ENCODE measurements at places on chromosomes 11 and 22.

DNA sequence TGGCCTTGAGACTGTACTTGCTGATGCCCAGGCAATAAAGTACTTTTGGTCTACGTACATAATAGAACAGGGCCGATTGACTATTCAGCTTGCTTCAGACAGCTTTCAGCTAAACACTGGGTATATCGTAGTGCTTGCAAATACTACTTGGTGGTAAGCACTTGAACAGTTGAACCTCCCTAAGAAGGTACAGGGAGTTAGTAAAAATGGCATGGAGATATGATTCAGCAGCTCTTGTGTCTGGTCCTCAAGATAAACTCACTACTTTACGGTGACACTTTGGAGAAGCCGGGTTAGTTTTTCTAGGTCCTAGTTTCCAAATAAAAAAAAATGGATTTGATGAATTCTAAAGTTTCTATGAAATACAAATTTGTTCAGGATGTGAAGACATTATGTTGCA, 7.3 kb downstream of the CCDC117 start:
- no peak for DNase-seq

GRCh38 chr11:119583585-119583984, 145.4 kb downstream of the NECTIN1 start:
- DNase-seq: no peak

GRCh38 chr22:42283278-42284201, 13.1 kb upstream of the TCF20 start:
- DNase-seq: peak; percentile 64

DNA sequence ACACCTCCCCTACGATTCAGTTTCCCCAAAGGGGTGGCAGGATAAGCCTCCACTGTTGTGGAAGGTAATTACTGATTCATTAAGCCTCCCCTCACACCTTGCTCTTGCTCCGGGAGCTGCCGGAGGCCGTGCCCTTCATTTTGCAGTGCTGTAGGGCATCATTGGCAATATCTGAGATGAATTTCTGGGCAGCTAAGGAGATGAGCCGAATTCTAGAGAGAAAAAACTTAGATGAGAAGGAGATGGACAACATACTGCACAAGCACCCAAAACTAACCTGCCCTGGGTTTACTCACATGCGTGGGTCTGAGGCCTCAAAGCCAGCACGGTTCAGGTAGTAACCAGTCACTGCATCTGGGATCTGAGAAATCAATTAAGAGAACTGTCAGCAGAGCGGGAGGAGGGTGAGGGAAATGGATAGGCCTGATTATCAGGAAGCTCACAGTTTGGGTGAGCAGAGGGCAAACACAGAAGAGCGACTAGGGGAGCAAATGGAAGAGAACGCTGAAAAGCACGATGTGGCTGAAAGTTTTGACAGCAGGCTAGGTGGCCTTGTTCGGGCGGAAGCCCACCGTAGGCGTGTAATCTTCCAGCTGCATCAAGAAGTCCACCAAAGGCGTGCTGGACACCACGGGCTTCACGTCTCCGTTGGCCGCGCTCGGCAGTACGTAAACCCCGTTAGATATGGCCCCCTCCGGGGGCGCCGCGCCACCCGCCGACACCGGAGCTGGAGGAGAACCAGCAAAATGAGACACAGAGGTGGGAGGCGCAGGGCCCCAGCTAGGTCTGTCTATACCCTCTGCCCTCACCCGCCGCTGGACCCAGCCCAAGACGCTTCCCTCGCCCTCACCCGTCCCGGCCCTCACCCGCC, 689 bp downstream of the TAF10 start:
- DNase-seq: no peak

DNA sequence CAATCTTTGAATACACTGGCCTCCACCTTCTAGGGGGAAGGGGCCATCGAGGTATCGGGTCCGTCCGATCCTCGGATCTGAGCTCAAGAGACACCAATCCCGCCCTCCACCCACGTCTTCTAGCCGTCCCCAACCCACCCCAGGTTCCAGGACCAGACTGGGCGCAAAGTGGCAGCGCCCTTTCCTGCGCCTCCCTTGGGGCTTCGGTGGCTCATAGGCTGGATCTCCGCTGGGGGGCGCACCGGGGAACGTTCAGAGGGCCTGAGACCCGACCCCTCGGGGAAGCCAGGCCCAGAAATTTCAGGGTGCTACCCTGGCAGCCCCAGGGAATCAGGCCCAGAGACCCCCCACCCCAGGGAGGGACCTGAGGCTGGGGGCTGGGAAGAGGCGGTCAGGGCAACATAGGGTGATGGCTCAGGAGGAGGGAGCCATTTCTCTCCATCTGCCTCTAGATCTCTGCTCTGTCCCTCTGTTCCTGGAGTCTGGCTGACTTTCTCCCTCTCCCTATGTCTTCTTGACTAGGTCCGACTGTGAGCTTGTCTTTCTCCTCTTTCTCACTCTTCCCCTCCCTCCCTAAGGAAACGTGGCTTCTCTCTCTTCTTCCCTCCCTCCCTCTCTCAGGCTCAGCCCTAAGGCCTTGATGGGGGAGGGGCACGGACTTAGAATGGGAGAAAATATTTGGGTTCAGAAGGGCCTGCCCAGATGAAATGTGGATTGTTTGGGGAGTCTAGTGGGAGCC, 1.1 kb downstream of the CREB3L1 start:
- no peak for DNase-seq

DNA sequence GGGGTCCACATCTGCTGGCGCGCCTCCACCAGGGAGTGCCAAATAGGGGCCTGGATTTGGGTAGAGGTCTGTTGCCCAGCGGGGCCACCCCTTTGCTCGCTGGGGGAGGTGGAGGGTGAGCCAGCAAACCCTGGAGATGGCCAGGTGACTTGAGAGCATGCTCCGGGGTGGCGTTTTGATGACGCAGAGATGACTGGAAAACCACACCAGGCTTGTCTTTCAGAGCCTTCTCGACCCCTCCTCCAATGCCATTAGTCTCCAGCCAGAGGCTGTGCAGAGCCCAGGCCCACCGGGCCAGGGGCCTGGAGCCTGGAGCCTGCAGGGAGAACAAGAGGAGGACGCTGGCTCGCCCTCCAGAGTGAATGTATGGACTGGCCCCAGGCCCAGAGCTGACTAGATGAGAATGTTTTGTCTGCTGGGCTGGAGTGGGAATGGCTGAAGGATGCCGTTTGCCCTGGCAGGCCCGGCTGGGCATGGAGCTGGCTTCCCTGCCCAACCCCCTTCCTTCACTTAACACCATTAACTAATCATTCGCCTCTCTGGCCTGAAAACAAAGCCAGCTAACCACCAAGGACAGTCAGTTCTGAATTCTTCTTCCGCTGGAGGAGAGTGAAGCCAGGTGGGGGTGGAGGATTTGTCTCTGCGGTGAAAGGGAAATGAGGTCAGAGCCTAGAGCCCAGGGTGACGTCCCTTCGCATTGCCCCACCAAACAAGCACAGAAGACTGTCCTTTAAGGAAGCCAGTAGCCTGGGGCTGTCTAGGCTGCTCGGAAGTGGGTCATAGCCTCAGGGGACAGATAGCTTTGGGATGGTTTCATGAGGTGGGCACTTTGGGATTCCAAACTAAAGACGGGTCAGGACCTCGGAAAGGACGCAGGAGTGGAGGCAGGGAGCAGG, 1.6 kb upstream of the MCAM start:
- no peak for DNase-seq

DNA sequence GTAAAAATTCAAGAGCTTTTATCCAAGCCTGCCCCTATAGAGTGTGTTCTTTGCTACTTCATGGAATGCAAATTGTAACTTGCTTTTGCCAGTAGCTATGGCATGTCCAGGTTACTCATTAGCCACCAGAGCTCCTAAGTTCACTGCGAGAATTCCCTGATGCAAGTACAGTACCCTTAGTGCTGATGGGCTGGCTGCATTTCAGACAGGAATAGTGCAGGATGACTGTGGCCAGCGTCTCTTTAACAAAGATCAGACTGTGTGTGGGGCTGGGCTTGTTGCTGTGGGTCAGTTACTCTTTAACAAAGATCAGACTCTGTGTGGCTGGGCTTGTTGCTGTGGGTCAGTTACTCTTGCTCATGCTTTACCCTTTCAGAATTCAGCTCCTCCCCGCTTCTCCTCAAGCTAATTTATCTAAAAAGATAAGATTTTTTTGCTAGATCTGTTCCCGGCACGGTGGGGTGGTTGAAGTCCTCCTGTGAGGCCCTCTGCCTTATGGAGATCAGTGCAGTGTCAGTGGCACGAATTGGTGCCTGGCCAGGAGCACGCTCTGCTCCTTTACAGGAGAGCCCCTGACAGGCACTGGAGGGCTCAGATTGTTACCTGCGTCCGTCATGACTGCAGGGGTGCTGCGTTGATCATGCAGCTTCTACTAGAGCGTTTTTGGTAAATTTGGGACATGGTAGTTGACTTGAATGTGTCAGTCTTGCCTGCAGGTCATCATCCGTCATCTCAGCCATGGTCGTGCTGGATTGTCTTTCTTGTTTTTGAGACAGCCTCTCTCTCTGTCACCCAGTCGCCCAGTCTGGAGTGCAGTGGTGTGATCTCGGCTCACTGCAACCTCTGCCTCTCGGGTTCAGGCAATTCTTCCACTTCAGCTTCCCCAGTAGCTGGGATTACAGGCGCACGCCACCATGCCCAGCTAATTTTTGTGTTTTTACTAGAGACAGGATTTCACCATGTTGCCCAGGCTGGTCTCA, 27.0 kb downstream of the AP2A2 start:
- no peak for DNase-seq

DNA sequence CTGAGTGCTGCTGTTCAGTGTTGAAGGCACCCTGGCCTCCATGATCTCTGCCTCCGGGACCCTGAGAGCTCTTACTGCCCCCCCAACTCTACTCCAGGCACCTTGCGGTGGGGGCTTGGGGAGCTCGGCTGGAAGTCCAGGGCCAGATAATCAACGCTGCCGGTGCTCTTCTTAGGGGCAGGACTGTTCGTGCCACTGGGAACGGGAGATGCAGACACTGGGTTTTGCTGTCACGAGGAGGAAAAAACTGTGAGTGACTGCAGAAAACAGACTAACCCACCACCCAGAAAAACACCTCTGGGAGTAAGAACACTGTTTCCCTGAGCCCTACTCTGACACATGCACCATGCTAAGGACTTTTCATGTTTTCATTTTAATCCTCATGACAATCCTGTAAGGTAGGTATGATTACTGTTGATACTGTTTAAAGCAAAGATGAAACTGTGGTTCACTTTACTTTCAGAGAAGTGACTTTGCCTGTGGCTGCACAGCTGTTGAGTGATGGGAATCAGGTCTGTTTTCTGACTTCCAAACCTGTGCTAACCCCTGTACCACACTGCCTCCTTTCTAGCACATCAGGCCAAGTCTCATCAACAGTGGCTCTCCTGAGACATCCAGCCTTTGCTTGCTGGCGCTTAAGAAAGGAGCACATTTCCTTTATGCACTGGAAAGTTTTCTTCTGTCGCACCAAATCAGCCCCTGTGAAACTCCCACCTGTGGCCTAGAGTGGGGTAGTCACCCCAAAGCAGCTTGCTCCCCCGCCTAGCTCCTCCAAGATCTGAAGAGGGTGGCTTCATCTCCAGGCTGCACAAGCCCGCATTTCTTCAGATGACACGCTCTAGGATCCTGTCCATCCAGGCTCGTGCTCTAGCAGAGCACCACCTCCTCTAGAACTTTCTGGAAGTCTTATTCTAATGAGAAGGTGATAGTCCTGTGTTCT, 31.8 kb downstream of the USP35 start:
- no peak for DNase-seq

DNA sequence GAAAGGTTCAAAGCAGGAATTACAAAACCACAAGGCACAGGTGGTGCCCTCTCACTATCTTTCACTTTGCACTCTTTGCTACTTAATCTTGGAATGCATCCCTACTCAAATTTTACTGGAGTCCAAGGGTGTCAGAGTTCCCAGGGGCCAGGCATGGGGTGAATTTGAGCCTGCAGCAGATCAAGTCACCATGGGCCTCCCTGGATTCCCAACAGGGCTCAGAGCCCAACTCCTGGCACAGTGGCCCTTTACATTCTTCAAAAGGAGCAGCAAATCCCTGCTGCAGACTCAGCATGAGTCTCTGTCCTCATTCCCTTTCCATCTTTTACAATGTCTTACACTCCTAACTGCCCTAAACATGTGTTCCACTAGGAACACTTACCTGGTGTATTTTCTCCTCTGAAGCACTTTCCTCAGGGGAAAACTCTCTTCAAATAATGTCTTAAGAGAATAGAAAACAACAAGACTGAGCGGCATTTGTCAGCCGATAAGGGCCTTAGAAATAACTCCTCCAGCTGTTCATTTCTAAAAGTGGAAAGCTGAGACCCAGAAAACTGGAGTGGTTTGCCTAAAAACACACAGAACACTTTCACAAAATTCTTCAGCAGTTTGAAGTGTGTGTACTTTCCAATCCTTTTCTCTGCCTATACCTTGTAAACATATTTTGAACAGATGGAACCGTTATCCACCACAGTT, 596.0 kb downstream of the INSC start:
- DNase-seq: no peak

DNA sequence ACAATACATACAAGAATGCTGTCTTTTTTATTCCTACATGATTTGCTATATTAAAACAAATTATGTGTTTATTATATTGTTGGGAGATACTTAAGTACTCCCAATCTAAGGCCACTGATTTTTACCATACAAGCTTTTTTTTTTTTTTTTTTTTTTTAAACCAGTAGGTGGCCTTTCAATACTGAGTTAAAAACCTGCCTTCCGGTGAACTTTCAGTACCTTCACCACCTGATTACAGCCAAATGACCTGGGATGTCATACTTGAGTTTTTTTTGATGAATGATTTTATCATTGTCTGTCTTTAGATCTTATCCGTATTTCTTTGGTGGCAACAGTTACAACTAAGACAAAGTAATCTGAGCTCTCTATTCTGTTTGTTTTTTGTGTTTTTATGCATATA, 94.0 kb upstream of the FOLH1 start:
- DNase-seq: no peak

GRCh38 chr22:23124611-23125511, 16.9 kb downstream of the RSPH14 start:
- DNase-seq: no peak

GRCh38 chr11:91081440-91082043, 858.7 kb upstream of the CHORDC1 start:
- no peak for DNase-seq

GRCh38 chr11:109512680-109513079, 90.7 kb downstream of the C11orf87 start:
- DNase-seq: no peak

GRCh38 chr11:76523147-76523546, 78.3 kb downstream of the EMSY start:
- no peak for DNase-seq

DNA sequence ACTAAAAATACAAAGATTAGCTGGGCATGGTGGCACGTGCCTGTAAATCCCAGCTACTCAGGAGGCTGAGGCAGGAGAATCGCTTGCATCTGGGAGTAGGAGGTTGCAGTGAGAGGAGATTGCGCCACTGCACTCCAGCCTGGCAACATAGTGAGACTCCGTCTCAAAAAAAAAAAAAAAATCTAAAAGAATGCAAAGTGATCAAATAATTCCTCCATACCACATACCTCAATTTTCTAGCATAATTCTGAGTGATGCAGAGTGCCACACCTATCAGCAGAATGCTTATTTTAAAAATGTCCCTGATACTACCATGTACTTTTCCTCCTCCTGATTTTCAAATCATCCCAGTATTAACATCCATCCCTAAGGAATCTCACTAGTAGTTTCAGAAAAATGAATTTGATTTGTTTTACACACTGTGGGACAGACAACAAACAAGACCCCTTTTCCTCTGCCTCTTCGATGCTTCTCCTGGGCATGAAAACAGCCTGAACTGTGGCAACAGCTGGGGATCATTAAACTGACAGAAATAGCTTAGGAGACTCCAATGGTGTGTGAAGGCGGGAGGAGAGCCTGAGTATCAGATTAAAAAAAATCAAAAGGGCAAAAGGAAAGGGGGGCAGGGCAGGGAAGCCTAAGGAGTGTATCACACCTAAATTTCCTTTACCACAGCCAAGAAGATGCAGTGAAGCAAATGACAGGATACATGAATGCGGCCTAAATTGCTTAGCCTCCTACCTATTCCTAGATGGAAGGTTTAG, 114.7 kb downstream of the SGSM3 start:
- DNase-seq: no peak

- DNase-seq: no peak
Measured at GRCh38 chr11:71442880-71443279, 5.3 kb downstream of the DHCR7 start.

Measured in dorsolateral prefrontal cortex (tissue), 122 donors.